ENCODE measurements at places on chromosomes 5 and 9.

DNA sequence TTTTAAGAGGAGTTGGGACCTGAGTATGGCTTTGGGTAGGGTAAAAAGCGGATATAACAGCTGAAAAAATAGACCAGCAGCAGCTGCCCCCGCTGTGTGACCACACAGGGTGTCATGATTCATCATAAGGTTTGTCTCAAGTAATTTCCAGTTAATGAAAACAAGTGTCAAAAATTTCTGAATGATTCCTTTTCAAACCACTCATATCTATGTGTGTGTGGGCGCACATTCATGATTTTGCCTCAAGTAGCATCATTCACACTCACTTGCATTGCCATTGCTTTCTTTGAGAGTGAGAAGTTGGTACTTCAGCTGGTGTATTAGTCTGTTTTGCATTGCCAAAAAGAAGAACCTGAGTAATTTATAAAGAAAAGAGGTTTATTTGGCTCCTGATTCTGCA lies 12.1 kb upstream of the TNFAIP8 start:
- DNase-seq: no peak

DNA sequence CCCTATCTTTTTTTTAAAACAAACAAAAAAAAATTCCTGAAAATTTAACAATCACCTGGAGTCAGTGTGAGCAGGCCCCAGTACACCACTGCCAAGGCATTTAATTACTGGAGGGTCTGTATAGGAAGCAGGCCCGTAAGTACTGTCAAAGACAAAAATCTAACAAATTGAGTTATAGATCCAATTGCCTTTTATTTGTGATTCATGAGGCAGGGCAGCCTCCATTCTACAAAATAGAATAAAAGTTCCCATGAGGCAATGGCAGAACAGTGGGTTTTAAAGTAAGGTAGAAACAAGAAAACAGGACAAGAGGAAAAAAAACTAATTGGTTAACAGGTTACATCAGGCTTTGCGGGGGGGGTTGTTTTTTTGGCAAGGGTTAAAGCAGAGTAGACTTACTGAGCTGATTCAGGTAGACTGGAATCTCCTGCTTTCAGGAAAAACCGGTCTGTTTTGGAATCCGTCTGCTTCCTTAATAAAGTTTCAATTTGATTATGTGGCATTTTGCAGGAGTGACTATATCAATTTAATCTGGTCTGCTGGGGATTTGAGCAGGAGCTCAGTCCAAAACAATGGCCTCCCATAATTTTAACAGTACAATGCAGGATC lies 48.9 kb downstream of the AUH start:
- no peak for DNase-seq

GRCh38 chr9:91580136-91580535 lies 156.5 kb upstream of the NFIL3 start:
- DNase-seq: no peak

DNA sequence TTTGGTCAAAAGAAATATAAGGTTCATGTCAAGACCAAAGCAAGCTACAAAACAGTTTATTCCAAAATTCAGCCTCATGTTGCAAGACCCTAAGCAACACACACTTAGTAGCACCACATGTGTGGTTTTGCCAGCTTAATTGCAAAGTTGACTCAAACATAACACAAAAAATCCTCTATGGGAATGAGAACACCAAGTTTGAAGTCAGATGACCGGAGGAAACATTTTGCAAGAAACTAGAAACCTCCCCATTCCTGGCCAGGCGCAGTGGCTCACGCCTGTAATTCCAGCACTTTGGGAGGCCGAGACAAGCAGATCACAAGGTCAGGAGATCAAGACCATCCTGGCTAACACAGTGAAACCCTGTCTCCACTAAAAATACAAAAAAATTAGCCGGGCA lies 261.8 kb downstream of the EBF1 start:
- DNase-seq: no peak

DNA sequence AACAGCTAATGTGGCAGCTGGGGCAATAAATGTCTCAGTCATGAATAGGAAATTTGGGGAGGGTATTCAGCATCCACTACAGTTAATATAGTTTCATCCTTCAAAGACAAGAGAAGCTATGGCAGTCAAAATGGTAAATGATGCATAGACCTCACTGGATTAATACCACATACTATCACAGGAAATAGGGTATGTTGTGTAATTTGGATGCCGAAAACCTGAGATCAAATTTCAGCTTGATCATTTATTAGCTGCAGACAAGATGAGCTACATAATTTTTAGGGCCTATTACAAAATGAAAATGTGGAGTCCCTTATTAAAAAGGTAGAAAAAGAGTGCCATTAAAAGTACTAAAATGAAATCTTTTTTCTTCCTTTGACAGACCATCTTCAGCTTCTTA lies 112.6 kb upstream of the MTAP start:
- DNase-seq: no peak

GRCh38 chr5:142152384-142152732 lies 43.8 kb downstream of the NDFIP1 start:
- DNase-seq: no peak

DNA sequence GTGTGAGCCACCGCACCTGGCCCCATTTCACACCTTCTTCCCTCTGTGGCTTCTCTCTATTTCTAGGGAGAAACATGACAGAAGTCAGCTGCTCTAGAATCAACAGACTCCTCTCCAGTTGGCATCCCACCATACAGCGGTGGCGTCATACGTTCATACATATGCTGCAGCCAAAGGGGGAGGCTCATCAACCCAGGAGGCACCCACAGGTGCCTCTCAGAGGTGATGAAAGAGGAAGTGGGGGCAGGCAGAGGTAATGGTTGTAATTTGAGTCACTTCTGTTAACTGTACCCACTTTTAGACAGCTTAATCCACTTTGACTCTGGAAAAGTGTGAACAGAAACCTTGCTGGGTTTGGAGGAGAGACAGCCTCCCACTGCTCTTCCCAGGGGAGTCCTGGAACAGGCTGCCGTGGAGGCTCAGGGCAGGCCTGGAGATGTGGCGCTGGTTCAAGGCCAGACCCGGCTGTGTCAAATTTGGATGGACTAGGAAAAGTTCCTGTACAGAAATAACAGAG lies 47.3 kb upstream of the SUB1 start:
- DNase-seq: no peak

- DNase-seq: peak; percentile 71
These were observed 588 bp downstream of the TRAF2 start for GRCh38 chr9:136886610-136887597.

DNA sequence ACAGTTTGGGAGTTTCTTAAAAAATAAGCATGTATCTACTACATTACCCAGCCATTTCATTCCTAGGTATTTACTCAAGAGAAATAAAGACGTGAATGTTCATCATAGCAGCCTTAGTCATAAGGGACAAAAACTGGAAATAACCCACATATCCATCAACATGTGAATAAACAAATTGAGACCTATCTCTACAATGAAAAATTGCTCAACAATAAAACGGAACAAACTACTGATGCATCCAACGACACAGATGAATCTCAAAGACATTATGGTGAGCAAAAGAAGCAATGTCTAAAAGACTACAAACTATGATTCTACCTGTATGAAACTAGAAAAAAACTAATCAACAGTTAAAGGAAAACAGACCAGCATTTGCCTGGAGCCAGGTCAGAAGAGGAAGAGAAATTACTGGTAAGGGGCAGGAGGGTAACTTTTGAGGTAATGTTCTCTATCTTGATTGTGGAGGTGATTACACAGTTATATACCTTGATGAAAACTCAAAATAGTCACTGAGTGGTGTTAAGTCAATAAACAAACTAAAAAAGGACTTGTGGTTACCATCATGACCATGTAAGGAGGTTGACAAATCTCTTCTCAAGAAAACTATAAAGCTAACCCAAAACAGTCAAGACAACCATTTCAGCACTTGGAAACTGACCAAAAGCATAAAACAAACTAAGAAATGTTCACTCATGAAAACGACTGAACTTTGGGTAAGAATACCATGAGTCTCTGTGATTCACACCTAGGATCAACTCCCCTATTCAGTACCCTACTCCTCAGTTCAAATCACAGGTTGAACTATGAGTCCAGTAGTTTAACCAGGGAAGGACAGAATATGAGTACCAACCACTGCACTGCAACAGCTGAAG lies 10.4 kb downstream of the UIMC1 start:
- DNase-seq: no peak

DNA sequence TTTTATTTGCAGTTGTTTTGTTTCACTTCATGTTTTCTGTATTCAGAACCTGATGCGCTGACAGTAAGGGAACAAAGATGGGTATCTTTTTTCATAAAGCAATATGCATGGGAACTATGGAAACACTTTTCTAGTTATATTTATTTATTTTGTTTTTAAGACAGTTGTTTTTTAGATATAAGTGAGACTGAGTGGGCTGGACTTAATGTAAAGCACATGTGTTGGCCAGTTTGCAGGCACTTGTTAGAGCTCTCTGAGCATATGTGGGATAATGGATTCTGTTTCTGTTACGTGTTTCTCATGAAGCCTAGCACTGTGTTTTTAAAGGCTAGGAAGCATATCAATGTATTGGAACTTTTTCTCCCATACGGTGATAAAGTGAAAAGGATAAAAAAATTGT lies 164.1 kb downstream of the PRR16 start:
- DNase-seq: no peak

GRCh38 chr9:37668116-37668601 lies 17.4 kb downstream of the FRMPD1 start:
- no peak for DNase-seq

- no peak for DNase-seq
These were observed 23.4 kb downstream of the LSM11 start for GRCh38 chr5:157766902-157767301.

GRCh38 chr9:69097064-69097463 lies 61.5 kb downstream of the FXN start:
- no peak for DNase-seq

GRCh38 chr9:90287567-90288274 lies 354.9 kb downstream of the DIRAS2 start:
- no peak for DNase-seq

All from upper lobe of right lung (tissue), 1 donor.